ENCODE measurements at places on chromosomes 3 and 15.

DNA sequence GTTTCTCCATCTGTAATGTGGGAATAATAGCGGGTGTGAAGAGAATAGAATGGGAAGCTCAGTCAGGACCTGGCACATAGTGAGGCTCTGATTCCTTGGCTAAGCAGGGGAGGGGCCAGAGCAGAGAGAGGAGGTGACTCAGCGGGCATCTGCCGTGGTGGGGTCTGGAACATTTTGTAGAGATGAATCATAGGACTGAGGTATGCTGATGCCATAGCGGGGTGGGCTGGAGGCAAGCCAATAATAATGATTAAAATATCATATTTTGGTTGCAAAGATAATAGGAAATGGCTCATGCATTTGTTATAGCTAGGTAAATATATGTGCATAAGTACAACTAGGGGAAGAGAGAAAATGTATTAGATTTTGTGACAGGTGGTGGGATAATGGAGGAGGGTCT lies 11.2 kb downstream of the TGM4 start:
- peak; percentile 98 for DNase-seq

GRCh38 chr15:52440414-52440813 lies 88.3 kb downstream of the MYO5A start:
- peak; percentile 40 for DNase-seq

- no peak for DNase-seq
Measured at GRCh38 chr15:45182996-45183395, 4.8 kb downstream of the SHF start.

- DNase-seq, result no peak
Measured at GRCh38 chr3:51328206-51328605, 56.9 kb upstream of the MANF start.

DNA sequence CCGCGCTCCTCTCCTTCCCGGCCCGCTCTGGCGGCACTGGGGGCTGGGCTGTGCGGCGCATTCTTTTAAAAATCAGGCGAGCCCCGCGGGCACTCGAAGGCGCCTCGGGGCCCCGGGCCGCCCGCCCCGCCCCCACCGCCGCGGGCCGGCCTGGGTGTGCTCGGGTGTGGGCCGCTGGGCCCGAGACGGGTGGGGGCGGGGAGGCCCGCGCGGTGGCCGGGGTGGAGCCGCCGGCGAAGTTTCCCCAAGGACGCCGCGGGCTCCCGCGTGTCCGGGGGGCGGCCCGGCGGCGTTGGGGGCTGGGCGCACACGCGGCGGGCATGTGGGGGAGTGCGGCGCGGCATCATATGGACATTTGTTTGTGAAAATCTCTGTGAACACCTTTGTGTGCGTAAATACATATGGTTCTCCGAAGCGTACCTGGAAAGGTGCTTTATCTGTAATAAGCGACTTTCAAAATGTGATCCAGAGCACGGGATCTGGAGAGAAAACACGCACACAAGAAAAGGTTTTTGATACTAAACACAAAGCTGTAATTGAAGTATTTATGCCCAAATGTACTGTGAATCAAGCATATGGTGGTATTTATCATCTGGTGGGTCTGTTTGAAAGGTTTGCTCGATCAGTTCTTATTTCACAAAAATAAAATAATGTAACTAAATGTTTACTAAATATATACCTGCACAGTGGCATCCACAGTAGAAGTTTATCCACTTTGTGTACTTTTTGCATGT lies 612 bp upstream of the TBL1XR1 start:
- DNase-seq, result peak; percentile 75

DNA sequence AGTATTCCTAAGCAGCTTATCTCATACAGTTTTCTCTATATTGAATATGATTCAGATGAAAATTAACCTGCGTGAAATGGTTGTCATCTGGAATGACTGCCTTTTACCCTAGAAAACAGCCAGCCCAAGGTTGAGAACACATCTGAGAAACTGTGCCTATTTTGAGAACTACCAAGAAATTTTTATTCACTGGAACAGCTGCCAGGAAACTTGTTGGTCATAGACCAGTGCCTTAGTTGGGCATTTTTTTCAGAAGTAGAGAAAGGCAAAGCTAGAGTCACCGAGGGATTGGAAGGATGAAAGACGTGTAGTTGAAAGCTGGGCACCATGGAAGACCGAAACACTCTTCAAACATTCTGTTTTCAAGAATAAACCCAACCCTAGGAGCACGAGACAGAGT lies 277.1 kb downstream of the LPP start:
- peak; percentile 35 for DNase-seq

DNA sequence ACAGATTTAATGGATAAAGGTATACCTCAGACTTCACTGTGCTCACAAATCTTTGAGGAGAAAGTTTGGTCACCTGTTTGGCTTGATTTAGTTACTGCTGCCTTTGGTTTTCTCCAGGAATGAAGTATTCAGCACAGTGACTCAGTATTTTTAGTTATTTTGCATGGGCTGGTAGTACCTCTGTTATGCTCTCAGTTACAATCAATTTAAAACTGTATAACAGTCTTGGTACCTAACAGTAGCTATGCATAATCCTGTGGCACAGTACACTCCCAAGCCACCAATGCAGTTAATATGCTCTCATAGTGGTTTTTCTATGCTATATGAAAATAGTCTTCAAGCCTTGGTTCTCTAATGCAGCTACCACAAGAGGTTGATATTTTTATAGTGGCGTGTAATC lies 11.9 kb upstream of the EIF3J start:
- DNase-seq, result no peak

DNA sequence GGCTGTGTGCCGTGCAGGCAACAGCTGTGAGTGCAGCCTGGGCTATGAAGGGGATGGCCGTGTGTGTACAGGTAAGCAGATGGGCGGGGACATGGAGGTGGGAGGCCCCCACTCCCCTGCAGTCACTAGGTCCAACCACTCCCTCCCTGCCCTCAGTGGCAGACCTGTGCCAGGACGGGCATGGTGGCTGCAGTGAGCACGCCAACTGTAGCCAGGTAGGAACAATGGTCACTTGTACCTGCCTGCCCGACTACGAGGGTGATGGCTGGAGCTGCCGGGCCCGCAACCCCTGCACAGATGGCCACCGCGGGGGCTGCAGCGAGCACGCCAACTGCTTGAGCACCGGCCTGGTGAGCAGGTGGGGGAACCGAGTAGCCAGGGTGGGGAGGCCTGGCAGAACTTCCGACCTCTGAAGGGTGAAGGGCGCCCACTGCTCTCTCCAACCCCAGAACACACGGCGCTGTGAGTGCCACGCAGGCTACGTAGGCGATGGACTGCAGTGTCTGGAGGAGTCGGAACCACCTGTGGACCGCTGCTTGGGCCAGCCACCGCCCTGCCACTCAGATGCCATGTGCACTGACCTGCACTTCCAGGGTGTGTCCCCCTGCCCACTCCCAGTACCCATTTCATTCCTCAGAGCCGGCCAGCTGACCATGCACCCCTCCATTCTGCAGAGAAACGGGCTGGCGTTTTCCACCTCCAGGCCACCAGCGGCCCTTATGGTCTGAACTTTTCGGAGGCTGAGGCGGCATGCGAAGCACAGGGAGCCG lies 11.6 kb downstream of the NT5DC2 start:
- DNase-seq, result no peak

DNA sequence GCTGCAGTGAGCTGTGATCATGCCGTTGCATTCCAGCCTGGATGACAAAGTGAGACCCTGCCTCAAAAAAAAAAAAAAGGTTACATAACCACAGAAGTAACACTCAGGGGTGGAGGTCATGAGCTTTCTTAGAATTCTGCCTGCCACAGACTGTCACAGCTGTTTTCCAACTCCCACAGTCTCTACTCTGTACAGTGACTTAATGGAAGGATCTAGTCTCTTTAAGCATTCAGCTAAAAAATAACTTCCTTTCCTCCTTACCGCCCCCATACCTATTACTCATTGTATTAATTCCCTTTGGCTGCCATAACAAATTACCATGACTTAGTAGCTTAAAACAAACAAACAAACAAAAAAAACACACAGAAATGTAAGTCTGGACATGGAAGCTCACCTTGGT lies 99.6 kb upstream of the UBE2E1 start:
- DNase-seq, result peak; percentile 22

DNA sequence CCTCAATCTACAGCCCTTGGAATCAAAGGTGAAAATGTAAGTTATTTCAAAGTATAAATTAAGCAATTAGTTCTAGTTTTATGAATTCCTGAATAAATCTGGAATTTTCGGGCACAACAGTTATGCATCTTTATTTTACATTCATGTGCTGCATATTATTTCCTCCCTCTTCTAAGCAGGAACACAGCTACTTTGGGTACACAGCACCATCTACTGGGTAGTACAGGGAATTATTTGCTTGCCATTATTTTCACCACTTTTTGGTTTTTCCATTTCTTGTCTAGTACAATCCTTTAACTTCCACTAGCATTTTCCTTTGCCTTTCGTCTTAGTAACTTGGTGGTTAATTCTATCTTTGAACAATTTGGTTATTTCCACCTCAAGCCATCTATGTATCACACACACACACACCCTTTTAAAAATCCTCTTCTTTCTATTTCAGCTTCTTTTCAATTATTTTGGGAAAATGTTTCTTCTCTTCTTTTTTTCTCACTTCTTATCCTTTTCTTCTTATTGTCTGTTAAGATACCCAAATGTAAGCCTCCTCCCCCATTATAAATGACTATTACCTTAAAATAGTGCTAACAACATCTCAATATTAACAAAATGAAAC lies 451.0 kb downstream of the MFSD1 start:
- DNase-seq, result peak; percentile 85

GRCh38 chr15:57391537-57391936 lies 15.2 kb downstream of the CGNL1 start:
- no peak for DNase-seq

DNA sequence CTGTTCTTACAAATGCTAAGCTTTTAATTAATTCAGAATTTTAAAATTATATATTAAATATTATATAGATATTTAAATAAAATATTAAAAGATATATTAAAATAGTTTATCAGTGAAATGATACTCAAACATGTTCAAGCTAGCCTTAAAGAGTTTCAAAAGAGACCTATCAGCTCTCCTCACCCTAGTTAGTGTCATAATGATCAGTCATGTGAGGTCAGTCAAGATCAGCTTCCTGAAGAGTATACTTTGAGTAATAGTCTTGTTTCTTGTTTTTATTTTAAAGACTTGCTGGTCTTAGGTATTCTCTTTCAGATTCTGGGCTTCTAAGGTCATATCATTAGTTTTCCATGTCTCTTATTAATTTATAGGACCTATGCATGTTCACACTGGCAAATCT lies 14.5 kb downstream of the EXOG start:
- no peak for DNase-seq

DNA sequence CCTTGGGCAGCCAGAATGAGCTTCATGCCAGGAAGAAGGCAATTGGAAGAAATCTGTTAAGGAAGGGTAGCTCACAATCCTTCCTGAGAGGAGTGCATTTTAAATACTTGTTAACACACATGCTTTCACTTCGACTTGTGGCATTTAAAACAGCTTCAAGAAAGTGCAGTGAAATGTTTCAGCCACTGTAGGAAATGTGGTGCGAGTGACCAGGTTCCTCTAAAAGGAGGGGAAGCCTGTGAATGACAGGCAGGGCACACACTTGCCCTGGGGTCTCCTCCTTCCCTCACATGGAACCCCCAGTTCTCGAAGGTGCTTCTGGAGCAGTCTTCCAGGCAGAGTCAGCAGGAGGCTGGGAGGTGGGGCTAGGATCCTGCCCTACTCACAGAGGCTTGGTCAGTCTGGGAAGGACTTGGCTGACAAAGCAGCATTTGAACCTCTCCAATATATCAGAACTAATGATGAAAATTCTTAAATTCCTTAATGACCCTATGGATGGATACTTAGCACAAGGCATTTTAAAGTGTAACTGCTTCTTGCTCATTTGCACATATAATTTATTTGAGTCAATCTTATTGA lies 358.6 kb downstream of the CHST2 start:
- peak; percentile 42 for DNase-seq

DNA sequence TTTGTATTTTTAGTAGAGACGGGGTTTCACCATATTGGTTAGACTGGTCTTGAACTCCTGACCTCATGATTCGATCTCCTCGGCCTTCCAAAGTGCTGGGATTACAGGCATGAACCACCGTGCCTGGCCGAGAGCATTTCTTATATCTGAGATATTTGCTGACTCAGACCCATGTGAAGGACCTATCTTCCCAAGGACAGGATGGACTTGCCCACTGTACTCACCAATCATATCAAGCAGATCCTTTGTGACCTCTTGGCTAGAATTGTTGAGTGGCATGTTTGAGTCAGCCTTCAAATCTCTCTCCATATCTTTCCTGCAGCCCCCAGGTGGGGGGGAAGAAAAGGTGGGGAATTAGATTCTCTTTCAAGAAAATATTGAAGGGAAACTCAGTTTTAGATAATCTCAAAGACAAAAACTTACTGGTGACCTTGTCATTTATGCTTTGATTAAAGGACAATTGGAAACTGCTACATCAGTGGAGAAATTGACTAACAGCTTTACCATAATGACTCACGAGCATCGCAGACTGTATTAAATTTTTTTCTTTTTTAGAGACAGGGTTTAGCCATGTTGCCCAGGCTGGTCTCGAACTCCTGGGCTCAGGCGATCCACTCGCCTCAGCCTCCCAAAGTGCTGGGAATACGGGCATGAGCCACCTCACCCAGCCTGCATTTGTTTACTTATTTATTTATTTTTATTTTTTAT lies 3.1 kb downstream of the C3orf62 start:
- no peak for DNase-seq

- DNase-seq, result peak; percentile 53
Measured at GRCh38 chr3:28575746-28576613, 227.4 kb upstream of the AZI2 start.

DNA sequence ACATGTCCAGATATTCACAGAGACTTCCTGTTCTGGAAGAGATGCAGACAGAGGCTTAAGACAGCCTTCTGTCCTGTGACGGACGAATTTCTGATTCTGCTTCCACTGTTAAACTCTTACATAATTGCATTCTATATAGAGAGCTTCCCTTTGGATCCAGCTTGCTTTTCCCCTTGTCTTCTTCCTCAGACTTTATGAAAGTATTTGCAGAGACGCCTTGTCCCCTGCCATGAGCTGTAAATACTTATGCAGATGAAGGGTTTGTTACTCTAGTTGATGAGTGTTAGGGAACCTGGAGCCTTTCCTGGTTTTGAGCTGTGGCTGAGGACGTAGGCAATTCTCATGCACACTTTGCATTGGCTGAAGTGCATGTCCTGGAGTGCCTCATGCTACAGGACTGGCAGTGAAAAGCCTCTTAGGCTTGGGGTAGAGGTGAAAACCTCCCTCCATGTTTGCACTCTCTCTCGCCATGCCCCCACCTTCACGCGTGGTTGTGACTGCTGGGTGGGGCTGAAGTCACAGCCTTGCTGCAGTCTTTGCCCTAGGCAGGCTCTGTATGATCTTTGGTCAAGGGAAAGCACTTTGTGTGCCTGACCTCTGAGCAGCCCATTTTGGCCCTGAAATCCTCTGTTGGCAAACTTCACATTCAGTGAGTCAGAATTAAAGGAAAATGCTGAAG lies 286.6 kb downstream of the PTPRG start:
- DNase-seq, result peak; percentile 73

All from foreskin fibroblast (primary cell).